Lung (tissue), 17 donors: ENCODE measurements at places on chromosomes 4 and X. TPM values are rescaled to one million over a fixed set of nuclear protein-coding genes. Genes with fewer than 3 reads are reported as not detected.
A peak's percentile ranks its signal among the peaks of the same experiment; 100 is the strongest.

- no peaks in the 10 kb centered on the region for H3K4me1 ChIP-seq
- H3K36me3 ChIP-seq, result no peaks in the 10 kb centered on the region
- no peak overlapping the region for H3K27ac ChIP-seq
- DNase-seq, result peak; percentile 44
- H3K27me3 ChIP-seq, result no peaks in the 10 kb centered on the region
- no peak overlapping the region for H3K4me3 ChIP-seq
Measured at GRCh38 chrX:69072486-69073006, 92.7 kb downstream of the PJA1 start.

DNA sequence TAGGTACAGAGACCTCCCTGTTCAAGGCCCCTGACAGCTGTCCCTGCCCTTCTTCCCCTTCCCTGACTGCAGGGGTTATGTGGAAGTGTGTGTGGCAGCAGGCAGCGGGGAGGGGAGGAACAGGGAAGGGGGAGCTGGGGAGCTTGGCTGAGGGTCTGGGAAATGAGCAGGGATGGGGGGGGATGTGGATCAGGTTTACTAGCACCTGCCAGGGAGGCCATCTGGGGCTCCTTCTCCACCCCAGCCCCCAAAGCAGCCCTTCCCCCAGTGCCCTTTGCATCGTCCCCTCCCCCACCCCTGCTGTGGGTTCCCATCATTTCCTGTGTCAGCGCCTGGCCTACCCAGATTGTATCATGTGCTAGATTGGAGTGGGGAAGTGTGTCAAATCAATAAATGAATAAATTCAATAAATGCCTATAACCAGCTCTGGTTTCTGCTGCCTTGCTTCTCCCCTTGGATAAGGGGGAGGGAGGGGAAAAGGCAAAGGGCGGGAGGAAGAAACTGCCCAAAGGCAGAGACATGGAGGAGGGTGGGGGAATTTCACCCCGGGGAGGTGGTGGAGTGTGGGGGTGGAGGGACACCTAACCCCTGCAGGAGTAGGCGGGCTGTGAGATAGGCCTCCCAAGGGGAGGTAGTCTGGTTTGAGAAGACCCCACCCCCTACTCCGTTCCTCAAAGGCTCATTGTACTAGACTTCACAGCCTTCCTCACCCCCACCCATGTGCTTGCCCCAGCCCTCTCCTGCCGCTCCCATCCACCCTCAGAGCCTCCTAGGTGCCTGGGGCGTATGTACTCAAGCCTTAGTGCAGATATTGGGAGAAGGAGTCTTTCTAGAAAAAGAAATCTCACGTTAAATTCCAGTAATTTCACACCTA lies 3.2 kb downstream of the CXorf65 start:
- no peaks in the 10 kb centered on the region for H3K36me3 ChIP-seq
- peak overlapping the region; percentile 52 for H3K27ac ChIP-seq
- peak; percentile 40 for DNase-seq
- H3K4me3 ChIP-seq, result no peak overlapping the region

- no peak overlapping the region for H3K27ac ChIP-seq
- DNase-seq, result no peak
- H3K4me1 ChIP-seq, result no peaks in the 10 kb centered on the region
Measured at GRCh38 chrX:72316408-72317110, 10.8 kb upstream of the CITED1 start.

GRCh38 chr4:120821029-120821428 lies 101.5 kb downstream of the PRDM5 start:
- no peak overlapping the region for H3K4me3 ChIP-seq
- DNase-seq, result no peak
- no peaks in the 10 kb centered on the region for H3K27me3 ChIP-seq
- H3K27ac ChIP-seq, result no peak overlapping the region
- H3K4me1 ChIP-seq, result no peaks in the 10 kb centered on the region

DNA sequence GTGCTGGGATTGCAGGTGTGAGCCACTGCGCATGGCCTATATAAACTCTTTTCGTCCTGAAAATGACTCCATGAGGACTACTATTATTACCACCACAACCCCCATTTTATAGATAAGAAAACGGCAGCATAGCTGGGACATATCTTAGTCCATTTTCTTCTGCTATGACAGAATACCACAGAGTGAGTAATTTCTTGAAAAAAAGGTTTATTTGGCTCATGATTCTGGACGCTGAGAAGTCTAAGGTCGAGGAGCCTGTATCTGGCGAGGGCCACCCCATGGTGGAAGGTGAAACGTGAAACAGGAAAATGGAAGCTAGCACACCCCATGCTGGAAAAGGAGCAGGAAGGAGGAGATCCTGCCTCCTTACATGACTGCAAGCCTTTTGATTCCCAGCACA lies 68.9 kb downstream of the SMIM20 start:
- H3K27ac ChIP-seq, result no peak overlapping the region
- H3K27me3 ChIP-seq, result no peaks in the 10 kb centered on the region
- no peaks in the 10 kb centered on the region for H3K36me3 ChIP-seq
- no peak overlapping the region for H3K4me3 ChIP-seq

- DNase-seq, result peak; percentile 23
- no peak overlapping the region for H3K4me3 ChIP-seq
- H3K27ac ChIP-seq, result no peak overlapping the region
- H3K4me1 ChIP-seq, result no peaks in the 10 kb centered on the region
Measured at GRCh38 chr4:26174027-26174426, 146.8 kb upstream of the RBPJ start.

DNA sequence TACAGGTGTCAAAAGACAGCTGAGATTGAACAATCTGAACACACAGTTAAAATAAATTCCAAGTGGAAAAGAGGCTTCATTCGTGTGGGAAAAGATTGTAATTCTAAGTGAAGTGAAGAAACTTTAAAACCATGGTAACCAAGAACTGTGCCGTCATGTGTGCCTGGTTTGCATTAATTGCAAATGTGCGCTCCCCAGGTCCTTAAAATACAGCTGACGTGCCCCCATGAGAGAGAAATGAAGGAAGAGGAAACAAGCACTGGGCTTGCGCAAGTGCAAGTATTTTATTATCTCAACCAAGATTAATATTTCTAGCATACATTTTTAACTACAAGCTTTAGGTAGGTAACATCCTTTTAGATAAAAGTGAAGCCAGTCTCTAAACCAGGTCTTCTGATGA lies 92.5 kb downstream of the PARM1 start:
- H3K4me1 ChIP-seq, result no peaks in the 10 kb centered on the region
- no peak overlapping the region for H3K4me3 ChIP-seq
- H3K27me3 ChIP-seq, result no peaks in the 10 kb centered on the region
- no peak overlapping the region for H3K27ac ChIP-seq
- H3K36me3 ChIP-seq, result no peaks in the 10 kb centered on the region
- DNase-seq, result no peak

GRCh38 chr4:86032476-86033022 lies 327.3 kb downstream of the MAPK10 start:
- no peak overlapping the region for H3K4me3 ChIP-seq
- H3K27ac ChIP-seq, result peak overlapping the region; percentile 51
- H3K4me1 ChIP-seq, result no peaks in the 10 kb centered on the region
- peak; percentile 17 for DNase-seq
- no peaks in the 10 kb centered on the region for H3K36me3 ChIP-seq
- no peaks in the 10 kb centered on the region for H3K27me3 ChIP-seq

H2AZ1 gene
- 156 TPM for total RNA-seq

CENPI gene
- total RNA-seq, result 0.71 TPM

ZBTB49 gene
- total RNA-seq, result 4.8 TPM

PSAPL1 gene
- total RNA-seq, result 0.55 TPM

TNIP3 gene
- 11.0 TPM for total RNA-seq

THAP9 gene
- total RNA-seq, result 13.6 TPM

HNRNPH2 gene
- 59.3 TPM for total RNA-seq
